Stimulated activated CD4-positive, alpha-beta T cell treated with anti-CD3 and anti-CD28 coated beads, Interleukin-1b, Interleukin-23, amount 100 ng/mL, for 24 hours (primary cell): ENCODE measurements at places on chromosomes 16 and 17.

DNA sequence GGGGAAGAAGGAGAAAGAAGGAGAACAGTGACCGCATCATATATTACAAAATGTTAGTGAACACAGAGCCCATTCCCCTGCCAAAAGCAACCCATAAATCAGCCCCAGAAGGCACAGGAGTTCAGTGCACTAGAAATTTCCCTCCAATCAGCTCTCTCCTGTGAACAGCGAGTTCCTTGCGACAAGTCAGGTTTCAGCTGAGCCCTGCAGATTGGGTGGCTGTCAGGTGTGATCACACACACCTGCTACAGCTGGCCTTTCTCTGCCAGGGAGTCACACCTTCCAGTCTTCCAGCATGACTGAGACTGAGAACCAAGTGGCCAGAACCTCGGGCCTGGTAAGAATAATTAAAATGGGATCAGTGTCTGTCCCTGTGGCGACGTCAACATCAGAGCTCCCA, 60.2 kb downstream of the SHISA9 start:
- DNase-seq, result no peak

DNA sequence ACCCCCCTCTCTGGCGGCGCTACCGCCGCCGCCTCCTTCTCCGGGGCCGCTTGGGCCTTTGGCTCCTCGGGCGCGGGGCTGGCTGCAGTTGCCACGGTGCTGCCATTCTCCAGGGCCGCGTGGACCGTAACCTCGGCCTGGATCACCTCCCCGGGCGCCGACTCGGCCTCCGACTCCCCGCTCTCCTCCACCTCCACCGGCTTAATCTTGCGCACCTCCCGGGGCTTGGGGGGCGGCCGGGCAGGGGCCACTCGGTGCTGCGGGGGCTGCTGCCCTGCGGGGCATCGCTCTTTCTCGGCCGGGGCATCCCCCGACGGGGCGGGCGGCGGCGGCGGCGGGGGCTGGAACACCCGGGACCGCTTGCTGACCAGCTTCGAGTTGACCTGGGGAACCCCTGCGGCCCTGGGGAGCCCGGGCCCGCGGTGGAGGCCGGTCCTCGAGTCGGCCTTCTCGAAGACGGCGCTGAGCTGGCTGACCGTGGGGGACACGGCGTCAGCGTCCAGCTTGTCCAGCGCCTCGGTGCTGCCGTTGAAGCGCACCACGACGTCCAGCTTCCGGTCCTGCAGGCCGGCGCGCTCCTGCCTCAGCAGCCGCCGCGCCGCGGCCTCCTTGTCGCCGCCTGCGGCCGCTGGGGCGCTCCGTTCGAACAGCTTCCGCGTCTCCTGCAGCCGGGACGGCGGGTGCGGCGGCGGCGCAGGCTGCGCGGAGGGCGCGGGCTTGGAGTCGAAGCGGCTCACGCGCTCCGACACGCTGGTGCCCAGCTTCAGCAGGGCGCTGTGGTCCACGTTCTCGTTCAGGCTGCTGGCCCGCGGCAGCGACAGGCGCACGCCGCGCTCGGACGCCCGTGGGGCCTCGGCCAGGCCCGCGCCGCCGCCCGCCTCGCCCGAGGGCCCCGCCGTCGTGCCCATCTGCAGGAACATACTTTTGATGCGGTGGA, 792 bp downstream of the PPP1R9B start:
- DNase-seq, result no peak

DNA sequence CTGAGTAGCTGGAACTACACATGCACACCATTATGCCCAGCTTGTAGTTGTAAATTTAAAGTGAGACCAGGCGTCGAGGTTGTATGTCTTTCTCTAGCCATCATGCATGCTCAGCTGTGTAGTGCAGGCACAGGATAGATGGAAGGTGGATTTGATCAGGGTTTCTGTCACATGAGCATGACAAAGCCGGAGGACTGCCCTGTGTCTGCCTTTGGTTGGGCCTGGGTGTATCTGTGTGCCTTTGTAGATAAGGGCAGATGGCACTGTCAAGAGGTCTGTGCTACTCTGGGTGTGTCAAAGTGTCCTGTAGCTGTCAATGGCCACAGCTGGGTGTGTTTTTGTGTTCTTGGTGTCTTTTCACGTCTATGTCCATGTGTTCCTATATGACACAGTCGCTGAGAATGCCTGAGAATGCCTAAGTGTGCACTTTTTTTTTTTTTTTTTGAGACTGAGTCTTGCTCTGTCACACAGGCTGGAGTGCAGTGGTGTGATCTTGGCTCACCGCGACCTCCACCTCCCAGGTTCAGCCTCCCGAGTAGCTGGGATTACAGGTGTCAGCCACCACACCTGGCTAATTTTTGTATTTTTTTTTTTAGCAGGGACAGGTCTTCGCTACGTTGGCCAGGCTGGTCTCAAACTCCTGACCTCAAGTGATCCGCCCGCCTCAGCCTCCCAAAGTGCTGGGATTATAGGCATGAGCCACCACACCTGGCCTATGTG, 4.1 kb upstream of the NAGS start:
- DNase-seq, result no peak

- no peak for DNase-seq
Measured at GRCh38 chr16:81669473-81670350, 109.4 kb upstream of the PLCG2 start.

DNA sequence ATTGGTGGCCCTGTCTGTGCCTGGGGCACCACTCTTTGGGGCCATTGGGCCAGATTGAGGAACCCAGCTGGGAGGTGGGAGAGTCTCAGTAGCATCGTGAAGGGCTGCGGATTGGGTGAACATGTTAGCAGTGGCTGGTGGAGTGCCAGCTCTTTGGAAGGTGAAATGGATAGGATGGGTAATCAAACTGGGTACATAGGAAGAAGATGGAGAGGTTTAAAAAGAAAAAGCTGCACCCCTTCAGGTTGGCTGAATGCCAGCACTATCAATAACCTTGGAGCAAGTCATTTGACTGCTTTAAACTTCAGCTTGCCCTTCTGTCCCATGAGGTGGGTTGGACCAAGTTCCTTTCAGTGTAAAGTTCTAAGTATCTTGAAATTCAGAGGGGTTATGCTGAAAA, 95.0 kb downstream of the RPTOR start:
- no peak for DNase-seq

DNA sequence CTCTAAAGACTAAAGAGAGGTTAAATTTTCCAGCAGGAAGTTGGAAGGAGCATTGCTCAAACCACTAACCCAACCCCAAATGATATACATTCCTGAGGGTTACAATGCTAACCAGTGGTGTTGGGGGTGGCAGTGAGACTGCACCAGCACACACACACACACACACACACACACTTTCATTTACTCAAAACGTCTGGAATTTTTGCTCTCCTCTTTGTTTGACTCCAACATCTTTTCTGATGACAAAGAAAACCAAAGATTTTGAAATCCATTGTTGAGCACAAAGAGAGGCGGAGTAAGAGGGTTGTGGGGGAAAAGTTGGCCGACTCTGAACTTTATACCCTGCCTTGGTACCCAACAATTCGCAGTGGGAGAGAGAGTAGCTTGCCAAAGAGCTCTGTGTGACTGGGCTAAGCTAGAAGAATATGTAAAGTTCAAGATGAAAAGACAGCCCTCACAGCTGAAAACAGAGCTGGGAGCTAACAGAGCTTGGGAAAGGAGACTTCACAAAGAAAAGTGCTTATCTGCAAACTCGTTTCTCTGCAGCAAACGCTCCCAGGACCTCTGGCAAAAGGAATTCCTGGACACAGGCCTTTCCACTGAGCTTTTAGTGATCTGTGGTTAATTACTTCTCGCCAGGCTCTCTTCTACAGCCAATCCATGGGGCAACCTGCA, 426.0 kb upstream of the CDH11 start:
- no peak for DNase-seq

DNA sequence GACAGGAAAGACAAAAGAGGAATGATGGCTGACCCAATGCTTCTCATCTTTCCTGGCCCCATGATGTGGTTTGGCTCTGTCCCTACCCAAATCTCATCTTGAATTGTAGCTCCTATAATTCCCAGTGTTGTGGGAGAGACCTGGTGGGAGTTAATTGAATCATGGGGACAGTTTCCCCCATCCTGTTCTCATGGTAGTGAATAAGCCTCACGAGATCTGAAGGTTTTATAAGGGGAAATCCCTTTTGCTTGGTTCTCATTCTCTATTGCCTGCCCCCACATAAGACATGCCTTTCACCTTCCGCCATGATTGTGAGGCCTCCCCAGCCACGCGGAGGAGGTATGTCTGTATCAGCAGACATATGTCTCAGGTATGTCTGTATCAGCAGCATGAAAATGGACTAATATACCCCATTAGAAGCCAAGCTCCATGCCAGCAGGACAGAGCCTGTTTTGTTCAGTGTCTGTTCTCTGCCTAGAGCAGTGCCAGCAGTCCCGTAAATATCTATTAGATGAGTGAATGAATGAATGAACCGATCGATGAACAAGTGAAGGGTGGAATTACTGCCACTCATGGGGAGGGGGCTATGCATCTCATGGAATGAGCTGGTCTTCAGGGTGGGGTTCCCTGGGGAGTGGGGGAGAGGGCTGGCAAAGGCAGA, 304.4 kb downstream of the SOX9 start:
- no peak for DNase-seq

- no peak for DNase-seq
Measured at GRCh38 chr16:65728167-65728566, 606.3 kb upstream of the CDH11 start.

- DNase-seq, result no peak
Measured at GRCh38 chr16:46746821-46747776, 1.0 kb downstream of the MYLK3 start.
